Stimulated activated CD8-positive, alpha-beta memory T cell treated with anti-CD3 and anti-CD28 coated beads, Interleukin-2, amount 100 ng/mL, for 1 hour (primary cell): ENCODE measurements at places on chromosomes 5 and 9.

- no peak for DNase-seq
Measured at GRCh38 chr5:6831678-6832671, 118.7 kb downstream of the TENT4A start.

DNA sequence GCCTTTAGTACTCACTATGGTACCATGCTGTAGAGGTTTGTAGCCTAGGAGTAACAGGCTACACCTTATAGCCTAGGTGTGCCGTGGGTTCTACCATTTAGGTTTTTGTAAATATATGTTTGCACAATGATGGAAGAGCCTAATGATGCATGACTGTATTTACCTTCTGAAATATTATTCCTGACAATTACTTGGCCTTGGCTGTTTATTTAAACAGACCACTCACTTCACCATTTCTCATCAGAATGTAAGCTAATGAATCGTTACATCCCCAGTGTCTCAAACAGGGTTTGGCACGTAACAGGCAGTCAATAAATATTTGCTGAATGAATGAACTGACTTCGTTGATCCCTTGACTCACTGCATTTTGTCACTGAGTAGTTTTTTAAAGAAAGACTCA lies 93.1 kb downstream of the MED27 start:
- no peak for DNase-seq

- no peak for DNase-seq
Measured at GRCh38 chr5:82728926-82729702, 348.1 kb downstream of the TMEM167A start.

DNA sequence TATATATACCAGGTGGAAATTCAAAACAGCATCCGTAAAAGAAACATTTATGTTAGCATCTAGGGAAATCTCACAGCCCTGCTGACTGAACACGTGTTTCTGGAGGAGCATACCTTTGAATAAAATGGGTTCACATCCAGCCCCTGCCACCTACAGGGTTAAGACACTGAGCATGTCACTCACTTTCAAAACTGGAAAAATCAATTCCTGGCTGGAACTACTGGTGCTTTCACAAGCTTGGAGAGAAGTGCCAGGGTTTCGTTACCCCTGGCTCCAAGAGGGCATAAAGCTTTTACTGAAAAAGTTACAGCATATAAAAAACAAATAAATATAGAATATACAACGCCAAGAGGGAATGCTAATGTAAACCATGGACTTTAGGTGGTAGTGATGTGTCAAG lies 48.0 kb downstream of the SERINC5 start:
- DNase-seq: no peak

DNA sequence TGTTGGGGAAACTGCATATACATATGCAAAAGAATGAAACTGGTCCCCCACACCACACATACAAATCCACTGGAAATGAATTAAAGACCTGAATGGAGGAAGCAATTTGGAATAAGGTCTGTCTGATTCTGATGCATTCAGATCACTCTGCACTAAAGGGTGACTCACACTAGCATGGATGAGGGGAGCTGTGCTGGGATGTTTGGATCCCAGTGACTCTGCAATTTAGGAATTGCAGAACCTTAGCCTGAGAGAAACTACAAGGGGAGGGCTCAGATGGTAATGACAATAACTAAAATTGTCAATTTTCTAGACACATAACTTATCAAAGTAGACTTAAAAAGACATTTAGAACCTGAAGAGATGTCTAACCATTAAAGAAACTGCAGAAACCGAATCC lies 312.0 kb downstream of the CDK5RAP2 start:
- DNase-seq: no peak

GRCh38 chr9:98961513-98962180 lies 17.9 kb downstream of the COL15A1 start:
- no peak for DNase-seq

DNA sequence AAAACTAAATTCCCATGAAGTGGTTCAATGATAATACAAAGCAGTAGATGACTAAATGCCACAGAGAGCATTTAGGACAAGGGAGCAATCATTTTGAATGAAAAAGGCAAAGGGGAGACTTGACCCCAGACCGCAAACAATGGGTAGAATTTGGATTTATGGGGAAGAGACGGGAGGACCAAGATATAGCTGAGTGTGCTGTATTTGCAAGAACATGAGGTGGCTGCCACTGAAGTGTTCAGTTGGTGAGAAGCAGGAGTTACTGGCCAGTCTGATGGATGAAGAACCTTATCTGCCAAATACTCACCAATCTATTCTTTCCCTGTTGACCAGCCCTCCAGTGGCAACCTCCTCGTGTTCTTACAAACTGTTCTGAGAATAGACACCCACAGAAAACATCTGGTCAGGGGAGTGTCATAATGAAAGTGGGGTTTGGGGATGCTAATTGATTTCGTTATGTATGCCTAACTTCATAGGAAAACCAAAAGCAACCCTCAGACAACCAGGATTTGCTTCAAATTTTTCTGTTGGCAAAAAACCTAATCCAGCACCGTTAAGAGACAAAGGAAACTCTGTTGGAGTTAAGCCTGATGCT lies 19.8 kb downstream of the TDRD7 start:
- DNase-seq: no peak

DNA sequence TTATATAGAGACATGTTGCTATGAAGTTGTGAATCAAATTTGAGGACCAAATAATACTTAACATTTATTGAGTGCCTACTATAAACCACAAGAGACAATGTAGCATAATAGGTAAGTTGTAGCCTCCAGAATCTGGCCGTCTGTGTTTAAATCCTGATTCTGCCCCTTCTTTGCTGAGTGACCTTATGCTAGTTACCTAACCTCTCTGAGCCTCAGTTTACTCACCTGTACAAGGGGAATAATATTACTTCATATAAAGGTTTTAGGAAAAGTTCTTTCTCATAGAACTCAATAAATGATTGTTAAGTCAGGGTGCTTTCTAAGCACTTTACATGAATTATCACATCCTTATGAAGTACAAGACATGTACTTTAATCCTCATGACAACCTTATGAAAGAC lies 120.6 kb downstream of the NDUFS4 start:
- DNase-seq: no peak

GRCh38 chr5:79408028-79408427 lies 105.9 kb downstream of the HOMER1 start:
- no peak for DNase-seq

GRCh38 chr5:22643356-22643755 lies 209.8 kb downstream of the CDH12 start:
- DNase-seq: no peak

GRCh38 chr5:163658702-163659567 lies 153.5 kb downstream of the MAT2B start:
- DNase-seq: no peak

GRCh38 chr5:124102486-124102885 lies 590.5 kb downstream of the CSNK1G3 start:
- no peak for DNase-seq

GRCh38 chr5:150577378-150578139 lies 62.9 kb upstream of the SYNPO start:
- no peak for DNase-seq

- DNase-seq: no peak
Measured at GRCh38 chr9:124482431-124483031, 24.7 kb downstream of the NR5A1 start.

- DNase-seq: no peak
Measured at GRCh38 chr9:18502546-18502945, 28.6 kb downstream of the ADAMTSL1 start.

GRCh38 chr9:2023532-2023931 lies 8.4 kb downstream of the SMARCA2 start:
- DNase-seq: no peak

- DNase-seq: no peak
Measured at GRCh38 chr5:125117566-125117965, 371.1 kb upstream of the ZNF608 start.

DNA sequence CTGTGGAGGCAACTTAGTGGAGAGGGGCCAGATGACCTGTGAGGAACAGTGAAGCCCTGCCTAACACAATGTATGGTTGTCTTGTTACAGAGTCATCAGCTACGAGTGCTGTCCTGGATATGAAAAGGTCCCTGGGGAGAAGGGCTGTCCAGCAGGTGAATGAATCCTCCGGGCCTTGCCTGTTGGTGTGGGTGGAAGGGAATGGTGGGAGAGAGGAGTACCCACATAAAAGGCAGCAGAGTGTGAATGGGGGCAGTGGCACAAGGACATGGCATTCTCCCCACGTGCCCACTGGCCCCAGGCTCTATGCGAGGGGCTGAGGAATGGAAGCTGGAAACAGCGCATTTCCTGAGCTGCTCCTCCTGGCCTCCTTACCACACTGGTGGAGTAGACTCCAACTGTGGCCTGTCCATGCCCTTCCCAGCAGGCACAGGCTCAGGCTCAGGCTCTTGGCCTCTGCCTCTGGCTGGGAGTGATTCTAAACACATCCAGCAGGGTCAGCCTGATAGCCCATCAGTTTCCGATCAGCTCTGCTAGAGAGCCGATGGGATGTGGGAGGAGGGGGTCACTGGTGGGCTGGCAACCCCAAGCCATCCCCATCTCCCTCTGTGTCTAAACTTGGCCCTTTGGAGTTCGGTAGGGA lies 15.3 kb downstream of the TGFBI start:
- no peak for DNase-seq

DNA sequence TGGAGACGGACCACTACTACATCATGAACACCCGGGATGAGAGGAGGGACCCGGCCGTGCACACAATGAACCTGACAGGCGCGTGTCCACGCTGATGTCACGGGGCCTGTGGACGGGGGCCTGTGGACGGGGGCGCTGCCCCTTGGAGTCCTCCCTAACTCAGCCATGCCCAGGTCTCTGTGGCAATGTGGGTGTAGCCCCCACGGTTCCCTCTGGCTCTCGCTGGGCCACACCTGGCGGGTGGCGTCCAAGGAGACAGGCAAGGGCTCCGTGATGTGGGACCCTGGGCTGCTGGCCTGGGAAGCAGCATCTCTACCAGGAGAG lies 22.1 kb downstream of the PAEP start:
- no peak for DNase-seq

- DNase-seq: no peak
Measured at GRCh38 chr9:99103901-99104458, 933 bp upstream of the TGFBR1 start.

DNA sequence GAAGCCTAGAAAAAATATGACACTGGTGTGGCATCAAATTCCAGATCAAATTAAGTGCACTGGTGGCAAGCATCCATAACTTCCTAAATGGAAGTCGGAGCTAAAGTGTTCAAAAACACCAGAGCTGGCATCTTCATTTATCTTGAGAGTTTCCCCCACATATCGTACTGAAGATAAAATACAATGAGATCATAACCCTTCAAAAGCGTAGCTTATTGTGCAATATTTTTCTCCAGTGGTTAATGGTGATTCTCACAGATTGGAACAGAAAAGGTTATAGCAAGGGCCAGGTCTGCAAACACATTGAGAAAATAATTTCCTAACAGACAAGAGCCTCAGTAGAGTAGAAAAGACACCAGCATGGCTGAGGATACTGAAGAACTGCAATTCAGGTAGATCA lies 147.6 kb downstream of the SEMA5A start:
- no peak for DNase-seq

GRCh38 chr5:177357459-177358351 lies at the start of gene RGS14:
TSS of gene RGS14 (plus strand) at chr5:177357924. CDS start at chr5:177358025, 101 bp downstream.
- peak; percentile 28 for DNase-seq

DNA sequence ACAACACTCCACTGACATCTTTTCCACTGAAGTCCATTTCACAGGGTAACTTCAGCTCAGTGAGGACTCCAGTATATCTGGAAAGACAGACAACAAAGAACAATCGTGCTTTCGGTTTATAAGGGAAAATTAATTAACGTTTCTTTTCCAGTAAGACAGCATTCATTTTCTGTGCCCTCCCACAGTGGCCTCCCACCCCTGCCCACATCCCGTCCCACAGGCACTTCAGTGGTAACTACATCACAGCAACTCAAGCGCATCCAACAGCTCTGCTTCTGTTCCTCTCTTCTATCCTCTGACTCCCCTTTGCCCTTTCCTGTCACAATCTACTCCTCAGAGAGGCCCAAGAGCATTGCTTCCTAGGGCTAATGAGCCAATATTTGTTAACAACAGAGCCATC lies 40.3 kb downstream of the GLDC start:
- DNase-seq: no peak

- no peak for DNase-seq
Measured at GRCh38 chr9:130843049-130843908, 8.2 kb downstream of the ABL1 start.

- DNase-seq: no peak
Measured at GRCh38 chr5:77266291-77266690, 55.8 kb downstream of the PDE8B start.
